ENCODE measurements at places on chromosomes 1 and 21. TPM values are rescaled to one million over a fixed set of nuclear protein-coding genes. Genes with fewer than 3 reads are reported as not detected.

DNA sequence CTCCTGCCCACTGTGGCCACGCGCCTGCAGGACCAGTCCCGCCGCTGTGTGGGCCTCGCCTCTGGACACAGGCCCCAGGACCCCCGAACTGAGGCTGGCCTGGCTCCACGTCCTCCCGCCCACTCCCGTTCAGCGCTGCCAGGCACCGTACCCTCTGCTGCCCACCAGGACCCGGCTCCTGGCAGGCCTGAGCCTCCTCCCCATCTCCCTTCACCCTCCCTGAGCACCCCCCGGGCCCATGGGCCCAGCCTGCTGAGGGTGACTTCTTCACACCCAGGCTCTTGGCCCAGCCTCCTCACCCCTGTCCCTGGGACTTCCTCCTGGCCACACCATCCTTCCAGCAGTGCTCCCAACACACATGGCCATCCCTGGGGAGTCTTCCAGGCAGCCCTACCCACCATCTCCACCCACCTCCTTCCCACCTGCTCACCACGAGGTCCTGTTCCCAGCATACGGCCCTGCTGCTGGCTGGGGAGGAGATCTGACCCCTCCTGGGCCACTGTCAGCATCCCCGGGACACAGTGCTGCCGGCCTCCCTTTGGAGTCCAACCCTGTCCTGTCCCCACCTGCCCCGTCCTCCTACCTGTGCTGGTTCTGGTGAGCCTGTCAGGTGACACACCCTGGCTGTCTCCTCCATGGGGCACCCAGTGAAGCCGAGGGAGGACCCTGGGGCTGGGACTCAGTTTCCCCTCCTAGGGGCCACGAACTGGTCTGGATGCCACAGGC is 53.7 kb downstream of the SLX9 start:
- DNase-seq: no peak

GRCh38 chr1:112492076-112492475 is 16.7 kb upstream of the WNT2B start:
- no peak for DNase-seq

- DNase-seq: no peak
Observed at GRCh38 chr1:247530785-247531184, 5.5 kb downstream of the OR2C3 start.

- DNase-seq: no peak
Observed at GRCh38 chr1:25099343-25099951, 132.9 kb downstream of the SYF2 start.

Gene TENT5C
- 0.13 TPM for total RNA-seq

Gene KLHDC8A
- total RNA-seq: not detected

Measured in HT-29 (cell line).